ENCODE measurements at places on chromosomes 16 and 17.

DNA sequence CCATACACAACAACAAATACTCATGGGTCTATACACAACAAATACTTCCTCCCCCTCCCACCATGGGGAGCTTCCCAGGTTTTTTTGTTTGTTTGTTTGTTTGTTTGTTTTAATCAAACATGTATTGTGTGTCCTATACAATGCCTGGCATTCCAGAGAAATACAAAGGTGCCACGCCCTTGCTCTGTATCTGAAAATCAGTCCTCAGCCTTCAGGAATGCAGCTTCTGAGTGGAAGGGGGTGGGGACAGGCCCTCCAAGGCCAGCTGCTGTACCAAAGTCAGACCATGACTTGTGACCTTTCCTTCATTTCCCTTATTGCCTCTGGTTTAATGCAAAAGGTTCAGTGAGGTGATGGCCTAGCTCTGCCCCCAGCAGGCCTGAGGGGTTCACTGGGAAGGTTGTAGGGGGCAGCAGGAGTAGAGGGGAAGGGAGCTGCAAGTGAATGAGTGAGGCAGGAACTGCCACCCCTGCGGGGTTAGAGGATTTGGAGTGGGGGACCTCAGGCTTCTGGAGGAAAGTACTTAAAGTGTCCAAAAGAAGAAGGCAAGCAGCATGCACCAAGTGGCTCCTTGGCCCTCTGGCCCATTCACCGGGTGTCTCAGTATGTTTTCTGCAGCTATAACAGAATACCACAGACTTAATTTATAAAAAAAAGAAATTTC lies 105.2 kb downstream of the CLEC16A start:
- H3K4me1 ChIP-seq, result peaks cover 71% of the 10 kb centered on the region
- no peak overlapping the region for H3K4me3 ChIP-seq
- H3K27ac ChIP-seq, result peak overlapping the region; percentile 39
- H3K27me3 ChIP-seq, result no peaks in the 10 kb centered on the region
- no peak for DNase-seq

GRCh38 chr17:80291691-80292487 lies 31.2 kb downstream of the RNF213 start:
- peaks cover 67% of the 10 kb centered on the region for H3K36me3 ChIP-seq
- H3K4me1 ChIP-seq, result no peaks in the 10 kb centered on the region
- DNase-seq, result no peak
- no peak overlapping the region for H3K27ac ChIP-seq

DNA sequence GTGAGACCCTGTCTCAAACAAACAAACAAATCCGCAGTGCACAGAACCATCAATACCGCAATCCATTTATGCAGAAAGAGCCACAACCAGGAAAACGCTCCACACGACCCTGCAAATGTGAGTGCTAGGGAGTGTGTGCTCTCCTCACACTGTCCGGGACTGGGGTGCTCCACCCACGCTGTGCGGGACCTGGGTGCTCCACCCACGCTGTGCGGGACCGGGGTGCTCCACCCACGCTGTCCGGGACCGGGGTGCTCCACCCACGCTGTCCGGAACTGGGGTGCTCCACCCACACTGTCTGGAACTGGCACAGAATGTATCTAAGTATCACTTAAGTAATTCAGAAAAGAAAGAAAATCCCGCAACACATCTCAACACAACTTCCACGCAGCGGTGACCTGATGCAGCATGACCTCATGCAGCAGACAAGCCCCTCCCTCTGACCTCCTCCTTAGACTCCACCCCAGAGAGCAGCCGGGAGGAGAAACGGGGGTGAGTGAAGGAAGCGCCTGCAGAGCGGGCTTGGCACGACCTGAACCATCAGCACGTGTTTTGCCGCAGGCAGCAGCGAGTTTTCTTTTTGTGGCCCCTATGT lies 38.5 kb downstream of the ZNF276 start:
- H3K27me3 ChIP-seq, result no peaks in the 10 kb centered on the region
- no peak for DNase-seq
- peak overlapping the region; percentile 38 for H3K27ac ChIP-seq
- H3K4me3 ChIP-seq, result no peak overlapping the region
- H3K36me3 ChIP-seq, result peaks cover 73% of the 10 kb centered on the region

DNA sequence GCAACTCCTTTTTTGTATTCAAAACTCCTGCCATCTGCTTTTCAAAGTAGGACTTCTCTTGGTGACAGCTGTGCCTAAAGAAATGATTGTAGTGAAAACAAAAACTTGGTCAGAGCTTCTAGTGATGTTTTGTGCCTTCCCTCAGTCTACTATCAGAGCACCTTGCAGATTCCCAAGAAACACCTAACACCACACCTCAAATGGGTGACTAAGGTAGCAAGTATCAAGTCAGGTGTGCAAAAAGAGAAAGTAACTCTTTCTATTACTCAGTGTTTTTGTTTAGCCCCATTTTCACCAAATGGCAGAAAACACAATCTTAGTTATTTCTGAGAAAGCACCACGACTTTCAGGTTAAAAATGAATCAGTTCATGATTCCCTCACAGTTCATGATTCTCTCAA lies 2.0 kb upstream of the PMFBP1 start:
- H3K27ac ChIP-seq, result no peak overlapping the region
- H3K36me3 ChIP-seq, result no peaks in the 10 kb centered on the region
- peaks cover 5% of the 10 kb centered on the region for H3K27me3 ChIP-seq
- H3K4me1 ChIP-seq, result peaks cover 2% of the 10 kb centered on the region
- no peak for DNase-seq
- H3K4me3 ChIP-seq, result no peak overlapping the region

- no peaks in the 10 kb centered on the region for H3K36me3 ChIP-seq
- H3K4me3 ChIP-seq, result no peak overlapping the region
- H3K27ac ChIP-seq, result no peak overlapping the region
Observed at GRCh38 chr17:56478836-56479447, 114.6 kb upstream of the NOG start.

- no peak for DNase-seq
- peaks cover 5% of the 10 kb centered on the region for H3K4me1 ChIP-seq
- H3K27ac ChIP-seq, result no peak overlapping the region
- H3K4me3 ChIP-seq, result peak overlapping the region; percentile 28
Observed at GRCh38 chr16:49280841-49281371, 732 bp downstream of the CBLN1 start.

- peak overlapping the region; percentile 76 for H3K27ac ChIP-seq
- H3K36me3 ChIP-seq, result peaks cover 66% of the 10 kb centered on the region
- DNase-seq, result peak; percentile 96
- H3K27me3 ChIP-seq, result no peaks in the 10 kb centered on the region
Observed at GRCh38 chr17:45218895-45219661, 2.6 kb upstream of the FMNL1 start.

DNA sequence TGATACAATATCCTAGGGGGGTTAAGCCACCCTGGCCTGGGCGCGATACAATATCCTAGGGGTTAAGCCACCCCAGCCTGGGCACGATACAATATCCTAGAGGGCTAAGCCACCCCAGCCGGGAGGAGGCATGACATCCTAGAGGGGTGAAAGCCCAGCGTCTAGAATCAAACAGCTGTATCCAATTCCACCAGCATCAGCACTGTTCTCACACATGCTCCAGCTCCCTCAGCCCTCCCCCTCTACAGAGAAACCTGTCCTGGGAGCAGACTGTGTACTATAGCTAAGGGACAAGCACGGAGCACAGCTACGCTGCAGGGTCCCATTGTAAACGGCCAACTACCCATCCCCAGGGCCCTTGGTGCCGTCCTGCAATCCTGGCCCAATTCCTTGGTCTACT lies 6.2 kb downstream of the GINS2 start:
- no peak for DNase-seq
- H3K36me3 ChIP-seq, result peaks cover 41% of the 10 kb centered on the region
- H3K27me3 ChIP-seq, result no peaks in the 10 kb centered on the region
- H3K4me3 ChIP-seq, result no peak overlapping the region
- peaks cover 29% of the 10 kb centered on the region for H3K4me1 ChIP-seq

Data from activated CD4-positive, alpha-beta T cell treated with anti-CD3 and anti-CD28 coated beads, Interleukin-2, amount 10 ng/mL, durations not matched to agents 24 days and 14 days (primary cell).